KG1 (cell line): ENCODE measurements at places on chromosomes 1 and 21.

DNA sequence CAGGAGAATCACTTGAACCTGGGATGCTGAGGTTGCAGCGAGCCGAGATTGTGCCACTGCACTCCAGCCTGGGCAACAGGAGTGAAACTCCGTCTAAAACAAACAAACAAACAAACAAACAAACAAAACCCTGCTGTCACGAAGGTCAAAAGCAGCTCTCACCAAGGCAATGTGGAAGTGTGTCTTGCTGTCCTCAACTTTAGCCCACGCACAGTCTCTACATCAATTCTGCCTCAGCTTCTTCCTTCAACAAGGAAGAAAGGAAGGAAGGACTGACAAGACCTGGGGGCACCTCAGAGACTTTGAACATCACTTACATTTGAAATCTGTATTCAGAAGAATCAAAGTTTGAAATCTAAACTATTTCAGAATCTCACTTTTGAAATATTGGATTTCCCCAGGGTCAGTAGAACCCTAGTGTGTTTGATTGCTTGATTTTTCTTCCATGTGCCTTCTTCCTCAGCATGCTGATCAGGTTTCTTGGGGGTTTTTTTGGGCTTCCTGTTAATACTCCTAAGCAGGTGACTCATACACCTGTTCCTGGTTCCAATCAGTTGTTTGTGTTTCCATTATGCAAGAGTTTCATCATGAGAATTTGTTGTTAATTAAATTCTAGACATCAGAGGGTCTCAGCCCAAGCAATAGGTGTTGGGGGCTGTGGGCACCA lies 6.5 kb upstream of the CSTB start:
- DNase-seq, result no peak

- no peak for DNase-seq
Measured at GRCh38 chr1:19462781-19463503, 22.4 kb downstream of the CAPZB start.

- no peak for DNase-seq
Measured at GRCh38 chr1:151290709-151291303, 8.7 kb downstream of the ZNF687 start.

GRCh38 chr1:235009561-235010306 lies 118.9 kb downstream of the TOMM20 start:
- DNase-seq, result no peak

DNA sequence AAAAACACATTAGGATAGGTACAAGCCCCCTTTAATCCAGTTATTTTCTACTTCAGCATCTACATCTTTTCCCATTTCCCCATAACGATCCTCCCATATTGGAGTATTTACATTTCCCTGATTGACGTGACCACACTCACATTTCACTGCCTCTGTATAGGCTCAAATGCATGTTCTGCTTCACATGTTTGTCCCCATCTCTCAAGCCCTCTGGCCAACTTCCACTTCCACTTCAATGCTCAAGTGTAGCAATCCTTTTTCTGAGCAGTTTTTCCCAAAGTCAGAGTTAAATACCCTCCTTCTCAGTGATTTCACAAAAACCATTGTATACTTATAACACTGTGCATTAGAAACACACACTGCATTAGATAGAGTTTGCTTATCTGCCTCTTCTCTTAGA lies 61.8 kb upstream of the TTLL7 start:
- no peak for DNase-seq

DNA sequence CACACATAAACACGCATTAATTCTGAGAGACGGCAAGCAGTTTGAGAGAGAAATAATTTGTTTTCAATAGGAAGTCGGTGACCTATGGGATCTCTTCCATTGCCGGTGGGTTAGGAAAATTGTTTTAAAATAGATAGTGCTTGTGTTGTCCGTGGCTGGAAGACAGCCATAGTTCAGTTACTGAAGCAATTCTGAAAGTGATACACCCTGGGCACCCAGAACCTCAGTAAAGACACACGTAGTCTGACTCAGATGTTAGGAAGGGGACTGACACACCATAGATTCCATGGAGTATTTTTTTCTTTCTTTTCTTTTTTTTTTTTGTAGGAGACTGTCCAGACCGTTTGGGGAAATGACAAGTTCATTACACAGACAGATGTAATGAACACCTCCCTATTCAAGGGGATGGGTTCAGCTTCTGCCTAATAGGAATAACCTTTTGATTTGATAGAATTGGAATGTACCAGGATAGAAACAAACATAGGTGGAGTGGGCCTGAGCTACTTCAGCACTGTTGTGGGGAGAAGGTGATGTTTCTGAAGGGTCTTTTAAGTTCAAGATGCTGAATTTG lies 1.6 kb downstream of the C1orf21 start:
- no peak for DNase-seq

- DNase-seq, result no peak
Measured at GRCh38 chr1:183272390-183272848, 86.4 kb downstream of the LAMC2 start.

DNA sequence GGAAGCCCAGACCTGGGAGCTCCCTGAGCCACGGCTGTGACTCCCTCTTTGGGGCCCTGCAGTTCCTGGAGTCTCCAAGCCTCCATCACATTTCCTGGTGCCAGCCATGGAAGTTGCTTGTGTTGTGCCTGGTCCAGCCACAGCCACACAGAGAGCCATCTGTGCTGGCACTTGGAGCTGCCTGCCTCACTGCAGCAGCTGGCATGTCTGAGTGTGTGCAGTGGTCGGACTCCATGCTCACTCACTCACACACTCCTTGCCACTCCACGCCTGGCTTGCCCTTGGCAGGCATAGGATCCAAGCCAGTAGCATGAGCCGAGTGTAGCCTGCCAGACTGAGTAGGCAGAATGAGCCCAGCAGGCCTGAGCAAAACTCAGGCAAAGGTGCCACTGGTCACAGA lies 516.3 kb upstream of the BEND5 start:
- no peak for DNase-seq

GRCh38 chr1:208234721-208235120 lies 9.5 kb downstream of the PLXNA2 start:
- no peak for DNase-seq

GRCh38 chr1:207952617-207953542 lies 42.0 kb upstream of the CD34 start:
- DNase-seq, result no peak

- no peak for DNase-seq
Measured at GRCh38 chr1:64111787-64112186, 91.6 kb upstream of the UBE2U start.

GRCh38 chr21:26736449-26736848 lies 108.8 kb downstream of the ADAMTS1 start:
- no peak for DNase-seq

- no peak for DNase-seq
Measured at GRCh38 chr1:211737115-211738035, 62.0 kb upstream of the NEK2 start.
